ENCODE measurements at places on chromosomes 2 and 18.

DNA sequence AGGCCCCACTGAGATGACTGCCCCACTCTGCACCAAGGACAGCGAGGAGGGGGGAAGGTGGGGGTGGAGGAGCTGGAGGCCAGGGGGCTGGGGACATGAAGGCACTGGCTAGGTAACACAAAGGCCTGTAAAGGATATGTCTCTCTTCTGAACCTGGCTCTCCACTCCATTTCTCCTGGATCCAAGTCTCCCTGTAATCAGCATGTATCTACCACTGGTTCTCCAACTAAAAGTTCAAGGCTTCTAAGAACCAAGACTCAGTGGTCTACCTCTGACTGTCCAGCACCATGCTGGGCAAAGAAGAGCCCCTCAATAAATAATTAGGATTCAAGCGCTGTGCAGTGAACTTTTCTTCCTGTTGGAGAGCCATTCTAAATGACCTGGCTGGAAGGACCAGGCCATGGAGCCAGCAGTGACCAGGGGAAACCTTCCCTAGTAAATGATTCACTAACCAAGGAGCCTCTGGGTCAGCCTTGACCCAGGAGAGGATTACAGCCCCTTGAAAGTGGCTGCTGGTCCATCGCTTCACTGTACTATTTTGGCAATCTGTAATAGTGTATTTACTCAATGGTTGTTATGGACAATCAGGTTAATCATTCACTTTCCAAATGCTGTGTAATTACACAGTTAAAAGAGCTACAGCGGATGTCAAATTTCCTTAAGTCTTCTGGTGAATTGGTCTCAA lies 73.2 kb downstream of the BCL11A start:
- DNase-seq = no peak

DNA sequence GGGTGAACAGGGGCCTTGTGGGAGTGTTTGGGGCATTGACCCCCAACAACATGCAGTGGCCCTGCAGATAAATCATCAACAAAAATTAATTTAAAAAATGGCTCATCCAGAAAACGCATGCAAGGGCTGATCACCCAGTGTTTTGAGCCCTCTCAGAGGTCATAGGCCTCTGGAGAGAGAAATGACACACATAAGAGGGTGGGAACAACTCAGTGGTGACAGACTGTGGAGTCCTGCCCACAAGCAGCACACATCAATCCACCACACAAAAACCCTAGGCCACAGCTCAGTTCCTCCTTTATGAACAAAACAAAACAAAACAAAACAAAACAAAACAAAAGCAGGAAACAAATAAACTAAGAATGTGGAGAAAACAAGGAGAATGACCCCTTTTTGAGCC lies 351.7 kb upstream of the SPHKAP start:
- no peak for DNase-seq

GRCh38 chr2:128358941-128359731 lies 40.5 kb upstream of the HS6ST1 start:
- no peak for DNase-seq

DNA sequence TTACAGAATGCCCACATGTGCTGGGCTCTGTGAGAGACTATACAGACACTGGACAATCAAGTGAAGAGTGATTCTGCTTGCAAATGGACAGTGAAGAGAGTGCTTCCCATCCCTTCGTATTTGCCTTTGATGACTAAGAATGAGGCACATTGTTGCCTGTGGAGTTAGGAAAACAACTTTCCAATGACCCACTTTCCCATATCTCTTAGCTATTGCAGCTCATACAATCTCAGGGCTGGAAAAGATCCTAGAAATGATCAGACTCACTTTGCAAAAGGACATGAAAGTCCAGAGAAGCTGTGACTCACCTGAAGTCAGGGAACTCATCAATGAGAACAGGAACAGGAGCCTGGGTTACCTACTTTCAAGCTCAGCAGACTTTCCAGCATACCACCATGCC lies 440.5 kb upstream of the TCF4 start:
- no peak for DNase-seq

DNA sequence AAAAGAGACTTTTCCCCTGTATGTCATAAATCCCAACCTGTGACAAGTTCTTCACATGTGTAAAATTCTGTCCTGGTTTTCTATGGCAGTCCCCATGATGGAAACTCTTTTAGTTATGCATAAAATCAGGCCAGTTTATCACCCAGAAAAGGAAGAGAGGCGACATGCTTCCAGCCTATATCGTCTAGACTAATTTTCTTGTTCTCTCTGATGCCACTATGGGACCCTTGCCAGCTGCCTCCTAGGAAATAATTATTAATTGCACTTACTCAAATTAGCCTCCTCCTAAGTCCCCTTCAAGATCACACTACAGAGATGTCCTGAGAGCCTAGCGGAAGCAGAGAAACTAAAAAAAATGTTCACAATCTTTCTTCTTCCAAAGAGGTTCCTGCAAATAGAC lies 722.4 kb downstream of the NRXN1 start:
- DNase-seq = no peak

GRCh38 chr18:35864916-35865315 lies 107.6 kb upstream of the RMP24 start:
- no peak for DNase-seq

DNA sequence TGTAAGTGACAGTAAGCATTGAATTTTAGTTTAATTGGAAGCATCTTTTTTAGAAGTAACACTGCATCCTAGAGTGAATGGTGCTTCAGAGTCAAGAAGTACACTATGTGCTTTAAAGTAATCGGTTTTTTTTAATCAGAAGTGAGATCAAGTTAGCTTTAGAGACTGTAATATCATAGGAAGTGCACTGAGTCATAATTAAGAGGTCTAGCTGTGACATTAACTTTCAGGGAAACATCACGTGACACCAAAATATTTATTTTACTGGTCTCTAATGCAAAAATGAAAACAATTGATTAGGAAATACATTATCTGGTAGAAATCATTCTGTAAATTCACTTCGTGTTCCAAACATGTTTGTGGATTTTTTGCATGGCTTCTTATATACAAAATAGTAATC lies 55.3 kb upstream of the KYNU start:
- no peak for DNase-seq

GRCh38 chr2:222869252-222869560 lies 8.4 kb downstream of the ACSL3 start:
- no peak for DNase-seq

Data from NCI-H1436 treated with DMSO at 0.1 percent for 48 hours (cell line).